Retina (tissue), 1 donor: ENCODE measurements at places on chromosomes 11 and 22.

DNA sequence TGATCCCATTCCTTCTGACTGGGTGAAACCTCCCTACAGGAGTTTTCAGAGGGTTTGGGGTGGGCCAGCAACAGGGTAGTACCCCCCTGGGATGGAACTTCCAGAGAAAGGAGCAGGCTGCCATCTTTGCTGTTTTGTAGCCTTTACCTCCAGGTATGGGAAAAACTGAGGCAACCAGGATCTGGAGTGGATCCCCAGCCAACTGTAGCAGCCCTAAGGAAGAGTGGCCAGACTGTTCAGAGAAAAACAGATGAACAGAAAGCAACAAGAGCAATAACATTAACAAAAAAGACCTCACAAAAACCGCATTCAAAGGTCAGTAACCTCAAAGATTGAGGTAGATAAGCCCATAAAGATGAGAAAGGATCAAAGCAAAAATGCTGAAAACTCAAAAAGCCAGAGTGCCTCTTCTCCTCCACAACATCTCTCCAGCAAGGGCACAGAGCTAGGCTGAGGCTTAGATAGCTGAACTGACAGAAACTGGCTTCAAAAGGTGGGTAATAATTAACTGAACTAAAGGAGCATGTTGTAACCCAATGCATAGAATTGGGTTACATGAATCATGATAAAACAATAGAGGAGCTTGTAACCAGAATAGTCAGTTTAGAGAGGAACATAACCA, 1288.6 kb upstream of the CNTN5 start:
- DNase-seq = no peak

DNA sequence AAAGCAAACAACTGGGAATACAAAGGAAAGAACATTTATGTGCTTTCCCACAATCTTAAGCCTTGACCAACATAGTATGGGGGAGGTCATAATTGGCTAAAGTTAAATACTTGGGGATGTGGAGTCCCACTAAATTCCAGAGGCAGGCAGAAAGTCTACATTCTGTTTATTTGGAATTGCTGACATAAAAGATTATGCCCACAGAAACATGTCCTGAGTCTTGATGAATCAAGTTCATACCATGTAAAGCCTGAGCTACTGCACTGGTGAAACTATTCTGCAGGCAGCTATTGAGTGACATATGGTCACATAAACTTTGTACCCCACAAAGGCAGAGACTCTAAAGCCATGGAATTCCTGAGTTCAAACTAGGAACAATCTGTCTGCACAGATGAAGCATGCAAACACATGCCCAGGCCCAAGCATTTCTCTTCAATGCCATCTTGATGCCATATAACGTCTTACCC, 69.9 kb upstream of the CHRM4 start:
- no peak for DNase-seq

GRCh38 chr11:67290801-67291200, 1.7 kb downstream of the ANKRD13D start:
- no peak for DNase-seq

DNA sequence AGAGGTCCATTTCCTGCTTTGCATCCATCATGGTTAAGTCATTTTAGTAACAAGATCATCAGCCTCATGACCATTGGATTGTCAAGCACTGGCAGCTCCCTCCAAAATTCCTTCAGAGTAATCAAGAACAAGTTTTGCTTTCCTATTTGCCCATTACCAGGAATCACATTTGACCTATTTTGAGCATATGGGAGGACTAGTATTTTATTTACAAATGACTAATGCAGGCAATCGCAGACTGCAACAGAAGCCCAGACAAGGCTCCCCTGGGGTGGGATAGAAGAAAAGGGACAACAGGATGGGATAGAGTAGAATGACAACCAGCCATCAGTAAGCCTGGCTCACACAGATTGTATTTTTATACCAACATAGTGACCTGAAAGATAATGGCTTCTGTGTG, 9.1 kb downstream of the MMP10 start:
- DNase-seq = no peak

- no peak for DNase-seq
Measured at GRCh38 chr22:48368975-48369525, 1458.6 kb downstream of the BRD1 start.

- no peak for DNase-seq
Measured at GRCh38 chr22:49760280-49760629, 67.4 kb downstream of the BRD1 start.
